Forelimb muscle (tissue), 1 donor: ENCODE measurements at places on chromosomes 1 and 21. TPM values are rescaled to one million over a fixed set of nuclear protein-coding genes. Genes with fewer than 3 reads are reported as not detected.

Gene RGS1
- polyA plus RNA-seq: 1.8 TPM

Gene CD1B
- not detected for polyA plus RNA-seq

- no peak for DNase-seq
Observed at GRCh38 chr1:202018468-202019234, 8.3 kb downstream of the ELF3 start.

- no peak for DNase-seq
Observed at GRCh38 chr1:213772128-213773063, 215.4 kb upstream of the PROX1 start.

Gene BTBD19
- polyA plus RNA-seq: 8.3 TPM

- no peak for DNase-seq
Observed at GRCh38 chr1:174912264-174912663, 87.5 kb upstream of the CACYBP start.

DNA sequence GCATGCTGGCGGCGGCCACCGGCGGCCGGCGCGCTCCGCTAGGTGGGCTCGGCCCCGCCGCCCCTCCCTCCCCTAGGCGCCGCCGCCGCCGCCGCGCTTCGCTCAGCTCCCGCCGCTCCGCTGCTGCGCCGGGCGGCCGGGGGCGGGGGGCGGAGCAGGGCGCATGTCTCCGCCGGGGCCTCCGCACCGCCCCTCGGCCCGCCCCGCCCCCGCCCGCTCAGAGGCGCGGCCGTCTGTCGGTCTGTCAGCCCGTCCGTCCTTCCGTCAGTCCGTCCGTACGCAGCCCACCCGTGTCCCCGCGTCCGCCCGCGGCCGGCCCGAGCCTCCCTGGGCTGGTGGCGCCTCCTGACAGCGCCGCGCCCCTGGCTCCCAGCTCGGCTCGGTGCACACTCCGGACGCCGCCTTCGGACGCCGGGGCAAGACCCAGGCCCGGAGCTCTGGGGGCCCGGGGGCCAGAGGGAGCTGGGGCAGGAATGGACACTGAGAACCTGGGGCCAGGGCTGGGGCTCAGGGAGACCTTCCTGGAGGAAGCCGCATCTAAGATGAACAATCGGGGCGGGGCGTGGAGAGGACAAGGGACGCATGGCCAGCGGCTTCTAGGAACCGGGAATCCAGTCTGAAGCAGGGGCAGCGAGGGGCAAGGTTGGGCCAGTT lies at the start of gene GPR153:
GPR153 (minus strand) TSS at position 138 of the 654 bp plus-strand sequence. CDS start 6,193 bp downstream, outside the sequence.
- DNase-seq: no peak

Gene TEDDM1
- polyA plus RNA-seq: 0.11 TPM

Gene ADORA1
- 5.3 TPM for polyA plus RNA-seq

- no peak for DNase-seq
Observed at GRCh38 chr1:40034869-40035268, 5.7 kb upstream of the CAP1 start.

- DNase-seq: no peak
Observed at GRCh38 chr1:169530448-169530847, 44.7 kb upstream of the SLC19A2 start.

- no peak for DNase-seq
Observed at GRCh38 chr1:25617625-25618432, 1.2 kb downstream of the MAN1C1 start.

DNA sequence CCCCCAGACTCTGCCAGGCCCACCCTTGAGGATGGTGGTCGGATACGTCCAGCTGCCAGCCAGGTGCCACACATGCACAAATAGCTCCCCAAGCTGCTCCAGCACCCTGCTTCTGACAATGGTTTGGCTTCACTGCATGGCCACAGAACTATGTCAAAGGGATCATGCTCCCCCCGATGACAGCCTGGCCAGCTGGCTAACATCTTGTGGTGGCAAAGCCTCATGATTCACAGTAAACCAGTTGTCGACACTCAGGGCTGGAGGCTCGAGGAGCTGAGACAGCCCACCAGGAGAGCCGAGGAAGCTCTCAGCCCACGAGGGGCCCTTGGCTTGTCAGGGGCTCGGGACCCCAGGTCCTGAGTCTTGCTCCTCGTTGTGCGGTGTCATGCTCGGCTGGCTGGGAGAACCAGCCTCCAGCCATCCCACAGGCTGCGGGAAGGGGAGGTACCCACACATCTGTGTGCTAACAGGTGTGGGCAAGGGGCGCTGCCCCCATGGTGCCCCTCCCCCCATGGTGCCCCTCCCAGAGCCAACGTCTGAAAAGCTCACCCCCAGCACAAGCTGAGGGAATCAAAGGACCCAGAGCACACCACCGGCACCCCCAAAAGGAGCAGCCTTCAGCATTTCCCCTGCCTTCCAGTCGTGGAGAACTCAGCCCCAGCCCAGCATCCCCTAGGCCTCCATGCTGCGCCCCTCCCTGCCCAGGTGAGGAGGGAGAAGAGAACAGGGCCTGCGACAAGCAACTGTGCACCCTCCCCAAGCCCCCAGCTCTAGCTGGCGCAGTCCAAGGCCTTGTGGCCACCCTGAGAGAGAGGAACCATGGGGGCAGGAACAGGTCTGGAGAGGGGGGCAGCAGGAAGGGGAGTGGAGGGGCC lies 41.2 kb downstream of the KIF21B start:
- DNase-seq: no peak

Gene LAMC1
- 249 TPM for polyA plus RNA-seq

- DNase-seq: no peak
Observed at GRCh38 chr1:39500862-39501389, 9.5 kb downstream of the BMP8A start.

DNA sequence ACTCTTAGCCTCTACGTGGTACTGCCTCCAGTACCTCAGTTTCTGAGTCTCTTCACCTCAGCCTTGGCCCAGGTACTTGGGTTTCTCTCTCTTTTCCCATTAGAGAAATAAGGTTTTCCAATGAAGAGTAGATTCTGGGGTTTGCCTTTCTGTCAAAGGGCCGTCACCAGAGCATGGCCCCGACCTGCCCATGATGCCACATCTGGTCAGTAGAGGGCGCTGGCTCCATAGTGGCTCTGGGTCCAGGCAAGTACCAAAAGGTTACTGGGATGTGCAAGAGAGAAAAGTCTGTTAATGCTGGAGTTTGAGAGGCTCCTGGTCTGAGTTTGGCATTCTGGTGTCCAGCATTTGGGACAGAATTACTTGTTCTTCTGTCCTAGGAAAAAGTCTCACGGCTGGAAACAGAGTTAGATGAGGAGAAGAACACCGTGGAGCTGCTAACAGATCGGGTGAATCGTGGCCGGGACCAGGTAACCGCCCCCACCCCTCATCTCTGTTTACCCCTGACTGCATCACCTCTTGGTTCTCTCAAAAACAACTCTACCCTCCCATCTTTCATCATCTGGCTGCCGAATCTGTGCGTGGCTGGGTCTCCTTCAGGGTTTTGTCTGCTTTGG lies 5.3 kb upstream of the TUFT1 start:
- no peak for DNase-seq

Gene LCE1B
- not detected for polyA plus RNA-seq

- DNase-seq: no peak
Observed at GRCh38 chr1:83857103-83857502, 141.8 kb downstream of the TTLL7 start.

Gene GJA4
- 35.0 TPM for polyA plus RNA-seq

Gene IFI16
- 28.6 TPM for polyA plus RNA-seq

GRCh38 chr1:117466761-117467160 lies 99.5 kb downstream of the MAN1A2 start:
- no peak for DNase-seq

Gene BMP8A
- 0.94 TPM for polyA plus RNA-seq

DNA sequence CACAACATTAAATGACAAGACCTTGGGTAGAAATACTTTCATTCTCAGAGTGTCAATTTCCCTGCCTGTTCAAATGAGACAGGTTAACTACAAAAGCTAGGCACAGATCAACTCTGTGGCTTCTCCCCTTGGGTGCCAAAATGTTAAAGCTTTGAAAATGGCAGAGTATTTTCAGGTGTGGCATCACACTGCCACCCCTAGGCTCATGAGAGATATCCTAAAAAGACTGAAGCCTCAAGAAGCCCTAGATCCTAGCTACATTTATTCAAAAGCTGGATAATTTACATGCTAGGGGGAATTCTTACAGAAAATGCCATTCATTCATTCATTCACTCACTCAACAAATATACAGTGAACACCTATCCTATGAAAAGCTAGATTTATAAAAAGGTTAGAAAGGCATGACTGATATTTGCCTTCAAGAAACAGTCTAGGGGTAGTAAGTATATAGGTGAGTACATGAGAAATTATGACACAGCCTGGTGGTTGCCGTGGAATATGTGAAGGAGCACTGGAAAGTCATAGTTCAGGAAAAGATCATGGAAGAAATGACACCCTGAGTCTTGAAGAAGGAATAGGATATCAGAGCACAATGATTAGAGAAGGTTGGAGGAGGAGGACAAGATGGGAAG lies 15.9 kb upstream of the RAB4A start:
- no peak for DNase-seq

DNA sequence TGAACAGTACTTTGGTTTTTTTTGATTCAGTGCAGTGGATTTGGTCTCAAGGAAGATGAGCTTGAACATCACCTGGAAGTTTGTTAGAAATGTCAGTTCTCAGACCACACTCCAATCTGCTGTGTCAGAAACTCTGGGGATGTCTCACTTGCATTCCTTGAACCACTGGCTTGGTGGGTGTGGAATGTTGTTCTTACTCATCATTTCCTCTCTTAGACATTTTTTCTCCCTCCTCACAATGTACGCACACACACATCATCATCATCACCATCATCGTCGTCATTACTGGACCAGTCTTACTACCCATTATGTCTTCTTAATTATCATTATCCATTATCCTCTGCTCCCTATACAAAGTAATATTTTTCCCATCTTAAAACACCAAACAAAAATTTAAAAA lies 91.9 kb upstream of the KCNK2 start:
- no peak for DNase-seq

- no peak for DNase-seq
Observed at GRCh38 chr1:54327386-54328065, 78.7 kb downstream of the SSBP3 start.

Gene GPR37L1
- 0.08 TPM for polyA plus RNA-seq

DNA sequence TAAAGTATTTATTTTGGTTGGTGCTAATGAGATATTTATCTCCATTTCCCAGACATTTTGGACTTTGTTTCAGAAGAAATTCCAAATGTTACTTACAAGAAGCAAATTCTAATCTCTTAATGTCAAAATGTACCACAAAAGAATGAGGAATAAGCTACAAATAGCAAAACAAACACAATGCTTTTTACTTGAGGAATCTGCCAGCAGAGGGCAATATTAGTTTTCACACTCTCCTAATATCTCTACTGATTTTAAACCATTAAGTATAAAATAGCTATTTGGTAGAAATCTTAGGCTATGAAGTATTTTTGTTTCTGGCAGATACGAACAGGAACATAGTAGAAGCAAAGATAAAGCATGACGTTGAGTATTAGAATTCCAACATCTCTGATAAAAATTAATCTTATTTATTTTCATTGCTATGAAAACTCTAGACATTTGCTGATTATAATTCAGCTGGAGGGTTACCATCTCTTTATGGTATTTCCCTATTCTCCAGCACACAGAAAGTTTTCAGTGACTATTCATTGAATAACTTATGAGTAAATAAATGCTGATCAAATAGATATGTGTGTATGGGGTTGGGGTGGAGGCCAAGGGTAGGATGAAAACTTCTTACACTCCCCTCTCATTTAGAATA lies 13.4 kb upstream of the HMCN1 start:
- DNase-seq: peak; percentile 44

- no peak for DNase-seq
Observed at GRCh38 chr1:22971161-22971560, 1.5 kb downstream of the LACTBL1 start.

DNA sequence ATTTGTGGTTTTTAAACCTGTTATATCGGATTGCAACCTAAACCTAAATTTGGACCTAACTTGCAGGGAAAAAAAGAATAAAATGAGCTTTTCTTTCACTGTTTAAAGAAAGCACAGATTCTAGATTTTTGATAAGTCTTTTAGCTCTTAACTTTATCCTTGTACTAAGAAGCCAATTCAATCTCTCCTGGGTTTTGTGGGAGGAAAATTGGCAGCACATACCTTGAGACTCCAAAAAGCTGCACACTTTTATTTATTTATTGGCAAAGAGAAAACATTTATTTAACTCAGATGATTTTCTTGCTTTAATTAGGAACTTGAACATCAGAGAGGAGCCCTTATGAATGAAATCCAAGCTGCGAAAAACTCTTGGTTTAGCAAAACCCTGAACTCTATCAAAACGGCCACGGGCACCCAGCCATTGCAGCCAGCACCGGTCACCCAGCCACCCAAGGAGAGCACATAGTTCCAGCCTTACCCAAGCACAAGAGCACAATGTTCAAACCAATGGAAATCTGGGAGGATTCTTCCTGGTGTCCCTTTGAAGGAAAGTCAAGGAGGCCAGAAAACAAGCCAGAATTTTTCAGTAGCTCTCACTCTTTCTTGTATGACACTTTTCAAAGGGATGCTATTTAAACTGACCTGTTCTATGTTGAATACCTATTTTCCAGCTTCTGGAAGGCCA lies 10.1 kb upstream of the CACYBP start:
- DNase-seq: no peak

GRCh38 chr1:219790834-219791615 lies 137.3 kb downstream of the SLC30A10 start:
- DNase-seq: no peak

GRCh38 chr1:147722124-147722523 lies 38.3 kb downstream of the GJA5 start:
- no peak for DNase-seq

DNA sequence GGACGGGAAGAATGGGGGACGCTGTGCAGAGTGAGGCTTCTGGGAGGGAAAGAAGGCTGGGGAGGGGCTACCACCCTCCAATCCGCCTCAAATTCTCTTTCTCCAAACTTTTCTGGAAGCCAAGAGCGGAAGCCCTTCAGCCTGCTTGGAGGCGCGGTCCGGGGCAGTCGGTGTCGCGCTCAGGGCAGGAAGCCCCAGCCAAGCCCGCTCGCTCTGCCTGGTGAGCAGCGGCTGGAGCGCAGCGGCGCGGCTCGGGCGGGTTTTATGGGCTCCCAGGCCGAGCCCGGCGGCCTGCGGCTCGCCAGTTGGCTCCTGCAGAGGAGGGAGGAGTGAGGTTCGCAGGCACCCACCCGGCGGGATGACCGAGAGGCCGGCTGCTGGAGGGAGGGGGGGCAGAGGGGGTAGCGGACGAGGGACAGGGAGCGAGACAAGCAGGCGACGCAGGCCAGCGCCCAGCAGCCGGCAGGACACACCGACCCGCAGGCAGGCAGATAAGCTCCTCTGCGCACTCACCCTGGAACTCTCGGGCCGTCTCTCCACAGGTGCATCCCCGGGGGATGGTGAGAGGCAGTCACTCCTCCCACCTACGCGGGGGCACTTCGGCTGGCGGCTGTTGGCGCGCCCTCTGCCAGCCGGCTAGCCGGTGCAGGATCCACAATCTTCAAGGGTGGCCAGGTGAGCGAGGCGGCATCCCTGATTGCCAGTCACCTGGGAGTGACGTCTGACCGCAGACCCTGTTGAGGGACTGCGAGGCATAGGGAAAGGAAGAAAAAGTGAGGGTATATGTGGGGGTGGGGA lies at the start of gene AVPR1B:
AVPR1B (minus strand) TSS at position 238 of the 798 bp plus-strand sequence. CDS start 498 bp downstream, outside the sequence.
- peak; percentile 44 for DNase-seq

DNA sequence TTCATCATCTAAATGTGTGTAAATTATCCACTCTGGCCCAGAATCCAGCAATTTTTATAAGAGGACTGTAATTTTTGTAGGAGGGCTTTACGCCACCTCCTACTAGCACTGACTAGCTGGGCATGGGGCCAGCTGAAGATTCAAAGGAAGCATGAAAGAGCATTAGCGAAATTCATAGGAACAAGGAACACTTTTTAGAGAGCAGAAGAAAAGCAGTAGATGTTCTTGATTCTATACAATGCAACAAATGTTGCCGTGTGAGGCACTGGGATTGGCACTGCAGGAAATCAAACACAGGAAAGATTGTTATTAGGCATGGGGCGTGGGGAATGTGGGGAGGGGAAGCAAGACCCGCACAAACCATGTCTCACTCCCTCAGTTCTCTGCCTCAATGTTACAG lies 58.4 kb upstream of the PARP1 start:
- no peak for DNase-seq

GRCh38 chr1:155130272-155131006 lies 2.8 kb downstream of the EFNA1 start:
- no peak for DNase-seq
